ENCODE measurements at places on chromosomes 5 and 9.
A peak's percentile ranks its signal among the peaks of the same experiment; 100 is the strongest.

- no peaks in the 10 kb centered on the region for H3K27me3 ChIP-seq
- peak overlapping the region; percentile 91 for H3K27ac ChIP-seq
- H3K4me1 ChIP-seq = no peaks in the 10 kb centered on the region
- no peak for DNase-seq
- H3K36me3 ChIP-seq = no peaks in the 10 kb centered on the region
These were observed 688.4 kb downstream of the PTPRD start for GRCh38 chr9:9924376-9924775.

DNA sequence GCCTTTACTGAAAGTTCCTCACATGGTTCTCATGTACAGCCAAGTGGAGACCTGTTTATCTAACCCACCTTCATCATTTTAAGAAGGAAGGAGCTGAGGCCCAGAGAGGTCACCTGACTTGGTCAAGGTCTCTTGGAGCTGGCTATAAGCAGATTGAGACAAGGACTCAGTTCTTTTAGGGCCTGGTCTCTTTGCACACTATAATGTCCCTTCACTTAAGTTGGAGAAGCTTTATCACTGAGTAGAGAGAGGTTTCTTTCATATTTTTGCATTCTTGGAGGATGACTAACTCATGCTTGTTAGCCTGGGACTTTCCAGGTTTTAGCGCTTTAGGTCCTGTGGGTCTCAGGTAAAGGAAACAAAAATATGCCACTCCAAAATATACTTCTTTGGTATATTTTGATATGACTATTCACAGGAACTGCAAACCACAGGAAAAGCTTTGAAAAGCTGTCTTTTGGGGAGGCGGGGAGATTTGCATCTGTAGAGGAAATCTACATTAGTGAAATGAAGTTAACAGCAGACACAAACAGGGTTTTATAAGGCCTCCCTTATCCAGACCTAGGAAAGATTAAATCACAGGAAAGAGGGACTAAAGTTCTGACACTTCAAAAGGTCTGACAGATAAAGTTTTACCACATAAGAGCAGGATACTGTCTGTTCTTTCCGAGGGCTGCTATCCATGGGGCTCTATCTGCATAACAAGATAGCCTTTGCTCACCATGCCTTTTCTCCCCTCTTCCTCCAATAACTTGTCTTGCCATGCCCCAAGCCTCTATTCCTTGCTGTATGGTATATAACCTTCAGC is 95.8 kb upstream of the ANKRD55 start:
- no peak overlapping the region for H3K4me3 ChIP-seq
- peaks cover 10% of the 10 kb centered on the region for H3K4me1 ChIP-seq
- DNase-seq = no peak
- H3K36me3 ChIP-seq = no peaks in the 10 kb centered on the region
- peaks cover 18% of the 10 kb centered on the region for H3K27me3 ChIP-seq

- H3K4me3 ChIP-seq = no peak overlapping the region
- peaks cover 57% of the 10 kb centered on the region for H3K4me1 ChIP-seq
- H3K36me3 ChIP-seq = peaks cover 4% of the 10 kb centered on the region
- no peaks in the 10 kb centered on the region for H3K27me3 ChIP-seq
These were observed 80.3 kb downstream of the IQGAP2 start for GRCh38 chr5:76483433-76483832.

DNA sequence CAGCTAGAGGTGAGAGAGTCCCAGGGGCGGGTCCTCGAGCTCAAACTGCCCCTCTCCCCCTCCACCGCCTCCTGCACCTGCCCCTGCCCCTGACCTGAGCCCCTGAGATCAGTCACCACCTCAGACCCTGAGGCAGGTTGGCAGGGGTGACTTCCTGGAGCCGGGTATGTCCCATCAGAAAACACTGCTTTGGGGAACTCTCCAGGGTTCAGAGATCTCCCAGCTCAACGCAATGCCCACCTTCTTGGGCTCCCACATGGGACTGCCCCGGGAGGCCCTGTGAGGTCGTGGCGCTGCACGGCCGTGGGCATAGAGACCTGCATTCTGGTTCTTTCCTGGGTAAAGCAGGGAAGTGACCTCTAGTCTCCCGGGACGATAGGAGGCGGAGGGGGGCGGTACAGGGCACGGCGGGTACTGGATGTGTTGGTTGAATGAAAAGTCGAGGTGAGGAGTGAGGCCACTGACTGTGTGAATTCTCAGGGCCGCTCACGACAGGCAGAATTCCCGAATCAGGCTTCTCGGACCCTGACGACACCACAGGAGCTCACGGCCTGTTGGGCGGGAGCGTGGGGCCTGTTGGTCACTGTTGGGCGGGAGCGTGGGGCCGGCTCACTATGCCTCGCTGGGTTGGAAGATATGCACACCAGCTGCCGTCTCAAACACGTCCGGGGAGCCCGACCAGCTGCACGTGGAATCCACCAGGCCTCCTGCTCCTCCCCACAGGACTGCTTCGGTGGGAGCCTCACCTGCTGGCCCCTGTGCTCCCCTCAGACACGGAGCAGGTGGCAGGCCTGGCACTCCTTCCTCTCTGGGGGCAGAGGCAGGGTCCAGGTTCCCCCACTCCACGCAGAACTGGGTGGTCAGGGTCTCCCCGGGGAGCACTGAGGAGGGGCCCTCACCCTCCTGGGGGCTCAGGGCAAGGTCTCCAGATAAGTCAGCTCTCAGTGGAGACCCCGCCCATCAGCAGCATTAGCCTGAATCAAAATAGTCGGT is 178.0 kb upstream of the PPP1R26 start:
- H3K4me3 ChIP-seq = no peak overlapping the region
- no peak overlapping the region for H3K27ac ChIP-seq
- H3K4me1 ChIP-seq = no peaks in the 10 kb centered on the region

- H3K27me3 ChIP-seq = no peaks in the 10 kb centered on the region
- no peak for DNase-seq
- peaks cover 4% of the 10 kb centered on the region for H3K36me3 ChIP-seq
- no peak overlapping the region for H3K4me3 ChIP-seq
- H3K4me1 ChIP-seq = no peaks in the 10 kb centered on the region
- H3K27ac ChIP-seq = no peak overlapping the region
These were observed 196.2 kb downstream of the SLCO4C1 start for GRCh38 chr5:102099766-102100331.

GRCh38 chr5:71601222-71602026 is 14.3 kb downstream of the MCCC2 start:
- peak overlapping the region; percentile 83 for H3K27ac ChIP-seq
- H3K27me3 ChIP-seq = no peaks in the 10 kb centered on the region
- H3K4me1 ChIP-seq = peaks cover 12% of the 10 kb centered on the region
- peak; percentile 64 for DNase-seq
- peaks cover 66% of the 10 kb centered on the region for H3K36me3 ChIP-seq
- H3K4me3 ChIP-seq = peak overlapping the region; percentile 21

- peaks cover 2% of the 10 kb centered on the region for H3K4me1 ChIP-seq
These were observed 37.3 kb upstream of the C9orf72 start for GRCh38 chr9:27610622-27611021.

DNA sequence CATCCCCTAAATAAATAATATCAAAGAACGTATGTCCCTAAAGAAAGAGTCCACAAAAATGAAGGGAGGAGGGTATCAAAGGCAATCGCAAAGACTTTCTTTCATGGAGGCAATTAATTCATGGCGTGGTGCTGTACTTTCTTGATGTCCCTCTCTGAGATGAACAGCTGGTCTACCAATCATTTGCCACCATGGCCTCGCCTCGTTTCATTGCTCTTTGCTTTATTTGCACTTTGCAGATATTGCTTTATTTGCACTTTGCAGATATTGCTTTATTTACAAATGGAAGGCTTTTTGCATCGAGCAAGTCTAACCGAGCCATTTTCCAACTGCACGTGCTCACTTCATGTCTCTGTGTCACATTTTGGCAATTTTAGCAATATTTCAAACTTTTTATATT is 104.0 kb upstream of the PTCH1 start:
- DNase-seq = no peak
- H3K27me3 ChIP-seq = peaks cover 44% of the 10 kb centered on the region
- no peaks in the 10 kb centered on the region for H3K36me3 ChIP-seq
- H3K4me3 ChIP-seq = no peak overlapping the region

GRCh38 chr5:5572010-5572865 is 149.8 kb downstream of the ICE1 start:
- no peaks in the 10 kb centered on the region for H3K36me3 ChIP-seq
- peaks cover 31% of the 10 kb centered on the region for H3K27me3 ChIP-seq
- H3K27ac ChIP-seq = no peak overlapping the region
- DNase-seq = no peak

DNA sequence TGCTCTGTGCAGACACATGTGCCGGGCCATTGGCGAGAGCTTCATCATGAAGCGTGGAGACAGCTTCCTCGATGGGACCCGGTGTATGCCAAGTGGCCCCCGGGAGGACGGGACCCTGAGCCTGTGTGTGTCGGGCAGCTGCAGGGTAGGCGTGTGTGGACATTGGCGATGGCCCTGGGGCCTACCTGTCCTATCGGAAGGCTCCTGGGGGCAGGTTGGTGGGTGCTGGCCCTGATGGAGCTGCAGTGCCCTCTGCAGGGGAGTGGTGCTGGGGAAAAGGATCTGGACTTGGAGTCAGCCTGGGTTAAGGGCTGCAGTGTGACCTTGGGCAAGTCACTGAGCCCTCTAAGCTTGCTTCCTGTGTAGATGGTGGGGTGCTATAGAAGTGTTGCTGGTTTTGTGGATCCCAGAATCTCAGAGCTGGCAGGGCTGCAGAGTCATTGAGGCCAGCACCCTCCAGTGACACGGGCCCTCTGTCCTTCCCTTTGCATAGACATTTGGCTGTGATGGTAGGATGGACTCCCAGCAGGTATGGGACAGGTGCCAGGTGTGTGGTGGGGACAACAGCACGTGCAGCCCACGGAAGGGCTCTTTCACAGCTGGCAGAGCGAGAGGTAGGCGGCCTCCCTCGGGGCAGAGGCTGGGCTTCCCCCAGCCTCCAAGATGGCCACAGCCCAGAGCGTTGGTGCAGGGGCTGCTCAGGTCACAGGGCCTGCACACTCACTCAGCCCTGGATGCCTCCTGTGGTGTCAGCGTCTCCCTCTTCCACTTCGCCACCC is 15.8 kb downstream of the ADAMTS13 start:
- no peak overlapping the region for H3K4me3 ChIP-seq
- no peak for DNase-seq
- H3K4me1 ChIP-seq = no peaks in the 10 kb centered on the region
- no peaks in the 10 kb centered on the region for H3K36me3 ChIP-seq

DNA sequence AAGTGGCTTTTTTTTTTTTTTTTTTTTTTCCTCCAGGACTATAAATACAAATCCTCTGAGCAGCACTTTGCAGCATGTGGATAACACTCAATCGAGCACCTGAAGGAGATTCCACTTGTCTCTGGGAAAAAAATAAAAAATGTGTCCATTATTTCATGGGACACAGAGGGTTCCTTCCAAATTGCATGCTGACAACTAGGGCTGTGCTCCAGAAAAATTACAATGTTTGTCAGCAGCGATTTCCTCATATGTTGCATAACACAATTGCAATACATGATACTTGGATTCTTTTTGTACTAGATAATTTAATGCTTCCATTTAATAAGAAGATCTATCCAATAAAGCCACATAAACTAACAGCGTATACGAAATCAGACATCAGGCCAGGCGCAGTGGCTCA is 84.4 kb downstream of the CDH18 start:
- no peak overlapping the region for H3K27ac ChIP-seq
- no peaks in the 10 kb centered on the region for H3K36me3 ChIP-seq
- H3K4me1 ChIP-seq = no peaks in the 10 kb centered on the region
- no peak for DNase-seq
- no peak overlapping the region for H3K4me3 ChIP-seq
- H3K27me3 ChIP-seq = no peaks in the 10 kb centered on the region

- peak overlapping the region; percentile 100 for H3K4me3 ChIP-seq
- no peaks in the 10 kb centered on the region for H3K27me3 ChIP-seq
- H3K27ac ChIP-seq = peak overlapping the region; percentile 99
- H3K36me3 ChIP-seq = peaks cover 7% of the 10 kb centered on the region
These were observed 915 bp downstream of the HSDL2 start for GRCh38 chr9:112380825-112381221.

- H3K4me1 ChIP-seq = no peaks in the 10 kb centered on the region
- no peak overlapping the region for H3K4me3 ChIP-seq
- no peaks in the 10 kb centered on the region for H3K27me3 ChIP-seq
- no peak for DNase-seq
These were observed 378.8 kb upstream of the SEMA6A start for GRCh38 chr5:116953251-116953930.

- H3K27ac ChIP-seq = peak overlapping the region; percentile 50
- peaks cover 74% of the 10 kb centered on the region for H3K36me3 ChIP-seq
- DNase-seq = no peak
- no peaks in the 10 kb centered on the region for H3K27me3 ChIP-seq
- peaks cover 58% of the 10 kb centered on the region for H3K4me1 ChIP-seq
These were observed 66.6 kb downstream of the RGS3 start for GRCh38 chr9:113530022-113530635.

DNA sequence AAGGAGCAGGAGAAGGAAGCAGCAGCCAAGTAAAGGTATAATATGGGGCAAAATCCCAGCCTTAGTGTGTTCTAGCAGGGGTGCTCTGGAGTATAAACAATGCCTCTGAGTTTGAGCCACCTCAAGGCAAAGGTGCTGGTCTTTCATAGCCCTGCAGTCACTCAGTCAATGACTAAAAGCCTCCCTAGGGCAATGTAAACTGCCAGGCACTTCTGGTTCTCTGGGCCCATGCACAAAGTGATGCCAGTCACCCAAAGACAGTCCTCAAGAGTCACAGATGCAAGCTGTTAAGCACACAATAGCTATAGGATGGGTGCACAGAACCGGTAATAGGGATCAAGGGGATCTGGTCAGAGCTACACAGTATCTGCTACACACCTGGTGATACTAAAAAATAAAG is 12.6 kb downstream of the ZBTB5 start:
- H3K4me3 ChIP-seq = no peak overlapping the region
- H3K36me3 ChIP-seq = peaks cover 10% of the 10 kb centered on the region
- peak overlapping the region; percentile 44 for H3K27ac ChIP-seq
- no peaks in the 10 kb centered on the region for H3K27me3 ChIP-seq
- DNase-seq = no peak

DNA sequence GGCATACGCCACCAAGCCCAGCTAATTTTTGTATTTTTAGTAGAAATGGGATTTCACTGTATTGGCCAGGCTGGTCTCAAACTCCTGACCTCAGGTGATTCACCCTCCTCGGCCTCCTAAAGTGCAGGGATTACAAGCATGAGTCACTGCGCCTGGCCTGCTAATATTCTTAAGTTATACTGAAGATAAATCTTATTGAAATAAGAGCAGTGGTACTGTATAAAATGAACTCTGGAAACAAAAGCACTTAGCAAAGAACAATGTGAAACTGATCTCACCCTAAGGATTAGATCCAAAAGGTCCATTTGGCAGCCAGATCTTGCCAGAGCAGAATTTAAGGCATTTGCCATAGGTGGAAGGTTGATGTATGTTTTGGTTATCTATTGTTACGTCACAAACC is 27.1 kb downstream of the CYSTM1 start:
- no peak overlapping the region for H3K4me3 ChIP-seq
- no peaks in the 10 kb centered on the region for H3K27me3 ChIP-seq
- no peak for DNase-seq
- H3K4me1 ChIP-seq = no peaks in the 10 kb centered on the region
- H3K36me3 ChIP-seq = no peaks in the 10 kb centered on the region

DNA sequence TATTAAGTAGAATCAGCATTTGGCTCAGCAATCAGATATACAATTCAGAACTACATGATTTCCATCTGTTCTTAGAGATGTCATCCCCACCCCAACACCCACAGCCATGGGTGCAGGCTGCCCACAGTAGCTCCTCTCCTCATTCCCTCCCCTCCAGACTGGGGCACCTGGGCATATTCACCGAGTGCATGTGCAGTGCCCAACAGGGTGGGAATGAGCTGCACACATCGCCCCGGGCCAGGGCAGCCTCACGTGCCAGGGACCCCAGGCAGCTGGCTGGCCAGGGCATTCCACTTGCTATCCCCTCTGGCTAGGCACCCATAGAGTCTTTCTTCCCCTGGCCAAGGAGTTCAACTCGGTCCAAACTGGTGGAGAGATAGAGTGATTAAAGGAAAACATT is 461.9 kb upstream of the NUDT12 start:
- DNase-seq = no peak
- no peaks in the 10 kb centered on the region for H3K4me1 ChIP-seq
- H3K27me3 ChIP-seq = no peaks in the 10 kb centered on the region
- no peak overlapping the region for H3K4me3 ChIP-seq
- H3K36me3 ChIP-seq = no peaks in the 10 kb centered on the region
- no peak overlapping the region for H3K27ac ChIP-seq

Data from effector memory CD8-positive, alpha-beta T cell (primary cell).